ENCODE measurements at places on chromosomes 2 and 18.

- no peak for DNase-seq
These were observed 77.6 kb downstream of the EDAR start for GRCh38 chr2:108911401-108911800.

GRCh38 chr2:17373741-17374140 lies 144.5 kb downstream of the RAD51AP2 start:
- DNase-seq = no peak

- DNase-seq = no peak
These were observed 124.7 kb downstream of the MREG start for GRCh38 chr2:215888680-215889079.

DNA sequence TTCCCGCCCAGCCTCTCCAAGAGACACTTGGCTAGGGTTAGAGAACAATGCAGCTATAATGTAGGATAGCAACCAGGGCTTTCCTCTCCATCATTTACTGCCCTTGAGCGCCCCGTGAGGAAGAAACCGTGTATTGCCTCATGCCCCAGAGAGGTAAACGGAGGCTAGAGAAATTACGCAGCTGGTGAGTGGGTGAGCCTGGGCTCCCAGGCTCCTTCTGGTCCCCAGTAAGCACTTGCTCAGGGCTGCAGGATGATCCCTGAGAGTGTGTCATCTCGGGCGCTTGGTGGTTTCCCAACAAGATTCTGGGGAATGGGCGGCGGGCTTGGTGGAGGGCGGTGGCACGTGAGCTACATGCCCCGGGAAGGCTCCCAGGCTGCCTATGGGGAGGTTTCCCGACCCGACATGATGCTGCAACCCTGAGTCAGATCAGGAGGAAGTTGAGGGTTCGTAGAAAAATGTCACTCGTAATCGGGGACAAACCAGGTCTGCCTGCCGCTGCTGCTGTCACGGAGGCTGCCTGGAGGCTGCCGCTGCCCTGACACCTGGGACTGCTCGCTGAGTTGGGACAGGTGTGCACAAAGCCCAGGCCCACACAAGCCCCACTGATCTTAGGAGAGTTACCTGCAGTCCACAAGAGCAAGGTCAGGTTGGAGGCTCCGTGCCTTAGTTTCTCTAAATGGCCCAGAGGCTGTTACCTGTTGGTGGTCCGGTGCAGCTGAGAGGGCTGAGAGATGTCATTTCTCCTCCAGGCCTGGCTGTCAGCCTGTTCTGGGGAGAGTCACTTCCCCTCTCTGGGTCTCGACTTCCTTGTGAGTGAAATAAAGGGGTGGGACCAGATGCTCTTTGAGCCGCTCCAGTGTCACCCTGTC lies at the start of gene GPR55:
GPR55 (minus strand) TSS at position 773 of the 872 bp plus-strand sequence. CDS start 14,280 bp downstream, outside the sequence.
- DNase-seq = no peak

DNA sequence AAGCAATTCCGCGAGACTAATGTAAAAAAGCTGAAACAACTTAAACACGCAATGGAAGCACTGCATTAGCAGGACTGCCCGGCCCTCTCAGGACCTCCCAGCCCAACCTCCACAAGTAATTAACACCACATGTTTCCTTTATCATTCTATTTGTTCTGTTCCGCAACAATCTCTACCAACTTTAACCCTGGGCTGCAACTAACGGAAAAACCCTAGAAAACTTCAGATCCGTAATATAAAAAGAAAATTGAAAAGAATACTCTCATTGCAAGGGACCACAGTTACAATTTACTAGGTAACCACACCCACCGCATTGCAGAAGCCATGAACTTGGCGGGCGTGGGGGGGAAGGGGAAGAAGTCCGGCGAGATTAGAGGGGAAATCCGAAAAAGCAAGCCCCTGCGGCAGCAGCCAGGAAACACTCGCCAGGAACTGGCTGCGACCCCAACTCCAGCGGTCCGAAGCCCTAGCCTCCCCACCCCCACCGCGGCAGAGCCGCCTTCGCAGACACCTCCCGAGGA lies 1.2 kb downstream of the EPB41L3 start:
- DNase-seq = peak; percentile 50

DNA sequence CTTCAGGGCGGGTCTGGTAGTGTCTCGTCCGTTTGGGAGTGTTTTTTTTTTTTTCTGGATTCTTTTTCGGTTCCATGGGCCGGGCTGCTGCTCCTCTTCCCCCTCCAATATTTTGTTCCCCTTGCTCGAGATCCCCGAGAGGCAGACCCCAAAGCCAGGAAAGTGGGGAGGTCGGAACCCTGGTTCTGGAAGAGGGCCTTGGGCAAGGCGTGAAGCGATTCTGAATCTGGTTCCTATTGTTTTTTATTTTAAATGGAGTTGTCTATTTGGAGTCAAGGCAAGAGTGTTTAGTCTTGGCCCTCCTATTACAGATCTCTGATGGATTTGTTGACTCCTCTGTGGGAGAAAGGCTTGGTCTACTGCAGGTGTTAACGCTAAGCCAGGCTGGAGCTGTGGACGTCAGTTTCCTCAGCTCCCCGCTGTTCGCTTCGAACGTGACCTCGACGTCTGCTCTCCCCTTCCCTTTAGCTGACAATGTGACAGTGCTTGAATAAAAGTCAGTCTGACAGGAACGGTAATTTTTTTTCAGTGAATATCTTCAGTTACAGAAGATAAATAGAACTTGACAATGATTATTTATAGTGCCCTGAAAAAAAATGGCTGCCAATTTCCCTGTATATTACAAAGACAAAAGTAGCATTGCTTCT lies 683 bp upstream of the DNAJC27 start:
- peak; percentile 59 for DNase-seq

DNA sequence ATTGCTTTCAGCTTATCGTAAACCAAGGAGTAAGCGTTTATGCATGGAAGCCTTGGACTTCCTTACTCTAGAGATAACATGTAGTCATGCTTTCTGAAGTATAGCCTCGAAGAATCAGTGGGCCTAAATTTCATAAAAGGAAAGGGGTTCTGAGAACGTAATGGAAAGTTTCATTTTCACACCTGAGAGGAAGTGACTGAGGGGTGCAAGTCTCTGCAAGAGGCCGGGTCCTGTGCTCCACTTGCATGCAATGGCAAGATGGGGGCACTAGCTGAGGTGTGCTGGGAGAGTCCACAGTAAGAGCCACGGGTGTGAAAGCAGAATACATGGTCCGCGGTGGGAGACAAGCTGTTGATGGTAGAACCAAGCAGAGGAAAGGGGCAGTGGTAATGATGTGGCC lies 36.5 kb upstream of the C1D start:
- DNase-seq = no peak

DNA sequence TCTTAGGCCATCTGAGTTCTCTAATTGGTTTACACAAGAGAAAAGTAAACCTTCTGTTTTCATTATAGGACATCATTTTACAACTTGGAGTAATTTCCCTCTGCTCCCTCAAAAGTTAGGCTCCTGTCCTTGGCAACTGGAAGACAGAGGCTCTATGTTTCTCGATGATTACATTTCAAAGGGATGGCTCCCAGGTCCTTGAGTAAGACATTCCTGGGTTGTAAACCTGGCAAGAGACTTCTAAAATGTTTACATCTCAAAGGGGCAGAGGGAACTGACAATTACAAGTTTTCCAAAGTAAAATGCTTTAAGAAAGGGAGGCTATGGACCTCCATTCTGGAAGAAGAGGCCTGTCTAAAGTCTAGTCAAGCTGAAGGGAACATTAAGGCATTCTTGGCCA lies 268.3 kb upstream of the REG3G start:
- DNase-seq = no peak

GRCh38 chr2:204681412-204681811 lies 136.1 kb downstream of the PARD3B start:
- DNase-seq = no peak

DNA sequence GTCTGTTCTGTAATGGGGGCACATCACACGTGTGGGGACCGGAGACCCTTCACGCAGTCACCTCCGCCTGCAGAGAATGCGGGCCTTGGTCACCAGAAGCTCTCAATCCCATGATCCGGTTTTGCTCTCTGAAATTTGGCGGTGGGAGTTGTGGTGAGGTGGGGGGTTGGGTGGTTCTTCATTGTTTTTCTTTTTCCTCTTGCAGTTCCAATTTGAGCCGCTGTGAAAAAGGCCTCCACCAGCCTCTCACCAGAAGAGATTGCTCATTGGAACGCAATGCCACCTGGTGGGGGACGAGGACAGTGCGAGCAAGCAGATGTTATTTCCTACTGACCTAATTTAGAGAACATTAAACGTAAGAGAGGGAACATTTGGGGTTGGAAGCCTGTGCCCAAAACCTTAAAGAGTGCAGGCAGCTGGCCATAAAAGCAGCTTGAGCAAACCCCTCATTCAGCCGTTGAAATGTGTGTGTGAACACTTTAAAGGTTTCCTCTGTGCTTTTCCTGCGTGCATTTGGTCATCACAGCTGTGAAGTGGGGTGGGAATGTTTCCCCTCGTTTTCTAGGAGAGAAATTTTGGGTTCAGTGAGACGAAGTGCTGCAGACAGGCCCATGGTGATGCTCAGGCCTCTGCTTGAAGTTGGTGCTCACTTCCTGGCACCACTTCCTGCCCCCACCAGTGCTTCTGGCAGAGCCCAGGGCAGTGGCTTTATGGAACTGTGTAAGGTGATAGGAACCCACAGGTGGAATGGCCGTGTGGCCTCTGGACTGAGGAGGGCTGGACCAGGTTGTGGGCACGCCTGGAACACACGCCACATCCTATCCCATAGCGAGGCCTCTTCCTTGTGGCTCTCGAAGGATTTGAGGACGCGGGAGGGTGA lies 61.7 kb downstream of the ZCCHC2 start:
- peak; percentile 93 for DNase-seq

GRCh38 chr2:207258263-207258991 lies 92.7 kb upstream of the KLF7 start:
- peak; percentile 90 for DNase-seq

DNA sequence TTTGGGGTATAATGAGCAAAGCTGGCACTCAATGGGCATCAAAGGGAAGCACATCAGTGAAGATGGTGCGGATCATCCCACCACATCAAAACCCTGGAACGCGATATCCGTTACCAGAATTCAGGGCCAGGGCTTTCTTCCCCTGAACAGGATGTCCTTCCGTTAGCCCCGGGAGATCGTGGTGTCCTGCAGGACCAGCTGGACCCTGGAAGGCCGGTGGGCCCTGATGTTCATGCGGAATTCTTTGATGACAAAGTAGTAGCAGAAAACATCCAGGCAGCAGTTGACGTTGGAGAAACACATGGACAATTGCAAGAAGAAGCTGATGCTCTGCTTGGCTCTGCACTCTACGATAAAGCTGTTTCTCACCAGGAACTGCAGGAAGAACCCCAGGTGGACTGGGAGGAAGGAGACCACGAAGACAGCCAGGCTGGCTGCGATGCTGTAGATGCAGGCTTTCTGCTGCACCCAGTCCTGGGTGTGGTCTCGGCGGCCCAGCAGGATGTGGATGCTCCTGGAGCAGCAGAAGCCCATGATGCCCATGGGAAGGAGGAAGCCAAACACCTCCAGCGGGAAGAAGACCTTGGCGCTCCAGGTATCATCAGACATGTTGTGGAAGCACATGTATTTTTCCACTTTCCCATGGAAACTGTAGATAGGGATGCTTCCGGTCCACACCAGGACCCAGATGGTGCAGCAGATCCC lies 15.0 kb downstream of the GPR55 start:
- no peak for DNase-seq

- peak; percentile 22 for DNase-seq
These were observed 57.8 kb upstream of the ID2 start for GRCh38 chr2:8623958-8624591.

DNA sequence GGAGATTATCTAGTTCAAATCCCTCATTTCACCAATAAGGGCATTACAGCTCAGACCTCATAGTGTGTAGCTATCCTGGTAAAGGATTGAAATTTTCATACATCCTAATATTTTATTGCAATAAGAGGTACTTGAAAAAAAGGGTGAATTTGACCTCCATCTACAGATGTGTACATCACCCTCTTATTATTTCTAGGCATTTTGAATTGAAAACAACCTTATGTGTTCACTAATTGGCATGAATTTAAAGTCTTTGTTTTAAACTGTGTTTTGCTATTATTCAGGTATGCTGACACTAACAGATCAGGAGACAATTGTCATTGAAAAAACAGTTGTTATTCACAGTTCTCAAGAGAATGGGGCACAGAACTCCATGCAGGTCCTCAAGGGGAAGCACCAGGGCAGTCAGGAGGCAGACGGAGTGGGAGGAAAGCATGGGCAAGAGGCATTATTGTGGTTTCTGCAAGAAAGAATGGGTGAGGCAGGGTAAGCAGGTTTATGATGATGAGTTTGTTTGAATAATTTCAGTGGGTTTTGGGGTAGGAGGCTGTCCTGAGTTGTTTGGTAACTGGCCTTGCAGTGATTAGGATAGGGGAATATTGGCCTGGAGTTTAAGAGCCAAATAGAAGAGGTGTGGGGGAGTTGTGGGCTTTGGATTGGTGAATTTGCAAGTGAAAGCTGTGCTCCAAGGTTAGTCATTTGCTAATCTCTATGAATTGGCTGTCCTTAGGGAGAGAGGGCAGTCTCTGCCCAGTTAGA lies 194.6 kb downstream of the GPD2 start:
- no peak for DNase-seq

DNA sequence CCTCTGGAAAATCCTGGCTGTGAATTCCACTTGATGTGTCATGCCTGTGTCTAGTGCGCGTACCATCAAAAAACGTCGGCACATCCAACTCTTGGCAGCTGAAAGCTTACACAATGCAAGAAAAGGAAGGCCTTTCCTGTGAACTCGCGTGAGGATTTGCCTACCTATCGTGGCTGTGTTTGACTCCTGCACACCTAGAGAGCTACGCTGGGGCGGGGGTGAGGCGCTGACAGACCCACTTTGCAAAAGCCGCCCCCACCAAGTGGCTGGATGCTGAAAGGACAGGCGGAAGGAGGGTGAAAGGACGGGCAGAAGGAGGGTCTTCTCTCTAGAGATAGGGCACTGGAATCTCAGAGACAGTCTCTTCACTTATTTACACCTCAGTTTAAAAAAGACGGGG lies 270.1 kb downstream of the EIPR1 start:
- peak; percentile 12 for DNase-seq

GRCh38 chr2:95698146-95698545 lies 106.3 kb downstream of the TRIM43 start:
- DNase-seq = no peak
